Adipose tissue (tissue), 3 donors: ENCODE measurements at places on chromosomes 1 and 21. TPM values are rescaled to one million over a fixed set of nuclear protein-coding genes. Genes with fewer than 3 reads are reported as not detected.

Gene HNRNPU
- polyA plus RNA-seq = 92.2 TPM

Gene SLC9C2
- polyA plus RNA-seq = not detected

Gene EDARADD
- polyA plus RNA-seq = 1.6 TPM

Gene TMEM201
- 4.4 TPM for polyA plus RNA-seq

Gene SAMSN1
- 19.2 TPM for polyA plus RNA-seq
